ENCODE measurements at places on chromosomes 16 and 17.

GRCh38 chr16:72561-73548 is at the start of gene RHBDF1:
TSS of gene RHBDF1 (minus strand) at chr16:72631. CDS start at chr16:65015, 7,616 bp downstream.
- no peak for DNase-seq

DNA sequence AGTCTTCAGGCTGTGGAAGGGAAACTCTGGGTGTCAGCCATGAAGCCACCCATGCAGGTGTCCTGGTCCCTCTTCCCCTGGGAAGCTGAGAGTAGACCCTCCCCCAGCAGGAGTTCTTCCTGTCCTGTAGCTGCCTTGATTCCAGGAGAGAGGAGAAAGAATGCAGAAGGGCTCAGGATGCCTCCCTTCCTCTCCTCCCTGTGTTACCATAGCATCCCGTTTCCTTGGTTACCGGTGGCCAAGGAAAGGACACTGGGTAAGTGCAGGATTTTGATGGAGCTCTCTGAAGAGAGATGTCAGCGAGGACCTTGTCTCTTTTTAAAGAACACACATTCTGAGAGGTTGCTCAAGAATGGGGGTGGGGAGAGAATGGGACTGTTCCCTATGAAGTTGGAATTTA is 304.1 kb upstream of the N4BP1 start:
- DNase-seq = no peak

DNA sequence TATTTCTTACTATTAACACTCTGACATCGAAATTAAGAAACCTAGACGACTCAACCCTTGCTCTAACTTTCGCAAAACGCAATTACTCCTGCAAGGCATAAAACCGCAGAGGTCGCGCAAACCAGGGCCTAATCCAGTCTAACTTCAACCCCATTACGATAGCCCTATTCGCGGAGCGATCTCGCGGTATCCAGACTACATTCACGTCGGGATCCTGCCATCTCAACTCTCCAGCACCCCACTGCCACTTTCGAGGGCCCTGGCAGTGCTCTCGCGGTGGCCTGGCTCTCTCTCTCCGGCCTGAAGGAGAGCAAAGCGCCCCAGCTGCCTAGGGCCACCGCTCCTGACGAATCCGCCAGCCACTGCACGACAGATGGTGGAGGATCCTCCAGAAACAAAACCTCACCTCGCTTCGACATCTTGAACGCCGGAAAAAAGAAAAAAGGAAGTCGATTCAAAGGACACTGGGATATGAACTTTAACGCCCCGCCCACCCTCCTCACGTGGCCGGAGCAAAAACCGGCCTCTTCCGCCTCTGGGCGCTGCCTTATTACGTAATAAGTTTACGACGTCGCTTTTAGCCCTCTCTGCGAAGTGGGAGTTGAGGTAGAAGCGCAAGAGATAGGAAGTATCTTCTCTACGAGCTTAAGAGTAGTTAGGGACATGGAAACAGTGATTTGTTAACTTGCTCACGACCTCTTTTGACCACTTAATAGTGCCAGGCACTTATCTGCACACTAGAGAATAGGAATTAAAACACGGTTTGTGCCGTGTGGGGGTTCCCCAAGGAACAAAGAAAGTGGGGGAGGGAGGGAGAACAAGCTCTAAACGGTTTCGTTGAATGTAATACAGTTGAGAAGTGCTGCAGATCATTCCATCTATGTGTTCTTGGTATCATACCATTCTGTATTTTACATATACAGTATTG is at the start of gene RPL23:
Gene RPL23, minus strand, starts transcription at position 430 of the 928 bp plus-strand sequence. Its CDS starts 11 bp downstream, at position 419.
- DNase-seq = peak; percentile 87

DNA sequence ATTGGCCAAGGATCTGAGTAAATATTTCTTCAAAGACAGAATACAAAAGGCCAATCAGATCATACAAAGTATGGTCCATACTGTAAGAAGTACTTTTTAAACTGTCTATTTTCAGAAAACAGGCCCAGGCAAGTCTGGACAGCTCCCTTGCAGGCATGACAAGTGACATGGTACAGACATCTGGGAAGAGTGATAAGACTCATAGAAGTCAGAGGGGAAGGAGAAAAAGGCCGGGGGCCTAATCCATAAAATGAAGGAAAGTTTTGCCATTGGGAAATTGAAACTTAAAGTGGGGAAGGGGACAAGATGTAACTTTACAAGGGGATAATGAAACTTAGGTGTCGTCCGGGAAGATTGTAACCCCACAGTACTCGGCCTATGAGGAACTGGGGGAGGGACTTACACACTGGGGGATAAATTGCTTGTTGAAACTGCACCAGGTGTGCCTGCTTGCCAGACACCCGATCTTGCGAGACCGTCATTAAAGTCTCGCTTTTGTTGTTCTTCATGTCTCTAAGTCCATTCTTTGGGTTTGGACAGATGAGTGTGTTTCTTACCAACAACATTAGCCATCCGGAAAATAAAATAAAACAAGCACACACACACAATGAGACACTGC is 684.0 kb downstream of the CDH11 start:
- DNase-seq = no peak

DNA sequence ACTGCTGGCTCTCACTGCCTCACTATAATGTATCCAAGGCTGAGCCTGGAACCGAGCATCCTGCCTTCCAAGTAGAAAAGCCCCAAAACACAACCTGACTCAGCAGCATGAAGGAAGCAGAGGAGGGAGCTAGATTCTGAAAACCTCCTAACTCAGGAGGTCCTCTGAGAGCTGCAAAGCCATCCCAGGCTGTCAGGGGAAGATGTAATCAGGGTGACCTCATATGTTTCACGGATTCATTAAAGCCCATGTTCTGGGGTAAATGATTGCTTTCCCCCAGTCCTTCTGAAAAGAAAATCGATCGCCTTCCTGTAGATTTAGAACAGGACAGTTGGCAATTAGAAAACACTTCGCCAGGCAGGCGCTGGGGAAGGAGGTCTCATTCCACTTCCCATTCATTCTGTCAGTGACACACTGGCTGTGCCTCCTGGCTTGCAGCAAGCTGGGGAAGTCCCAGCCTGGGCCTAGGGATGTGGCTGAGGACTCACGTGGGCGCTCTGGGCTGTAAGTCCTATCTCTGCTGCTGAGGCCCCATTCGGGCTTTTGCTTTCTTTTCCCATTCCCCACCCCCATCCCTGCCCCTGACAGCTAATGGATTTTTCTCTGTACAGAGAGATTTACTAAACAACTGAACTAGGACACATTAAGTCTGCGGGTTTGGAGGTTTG is 75.7 kb upstream of the TMEM132E start:
- no peak for DNase-seq

DNA sequence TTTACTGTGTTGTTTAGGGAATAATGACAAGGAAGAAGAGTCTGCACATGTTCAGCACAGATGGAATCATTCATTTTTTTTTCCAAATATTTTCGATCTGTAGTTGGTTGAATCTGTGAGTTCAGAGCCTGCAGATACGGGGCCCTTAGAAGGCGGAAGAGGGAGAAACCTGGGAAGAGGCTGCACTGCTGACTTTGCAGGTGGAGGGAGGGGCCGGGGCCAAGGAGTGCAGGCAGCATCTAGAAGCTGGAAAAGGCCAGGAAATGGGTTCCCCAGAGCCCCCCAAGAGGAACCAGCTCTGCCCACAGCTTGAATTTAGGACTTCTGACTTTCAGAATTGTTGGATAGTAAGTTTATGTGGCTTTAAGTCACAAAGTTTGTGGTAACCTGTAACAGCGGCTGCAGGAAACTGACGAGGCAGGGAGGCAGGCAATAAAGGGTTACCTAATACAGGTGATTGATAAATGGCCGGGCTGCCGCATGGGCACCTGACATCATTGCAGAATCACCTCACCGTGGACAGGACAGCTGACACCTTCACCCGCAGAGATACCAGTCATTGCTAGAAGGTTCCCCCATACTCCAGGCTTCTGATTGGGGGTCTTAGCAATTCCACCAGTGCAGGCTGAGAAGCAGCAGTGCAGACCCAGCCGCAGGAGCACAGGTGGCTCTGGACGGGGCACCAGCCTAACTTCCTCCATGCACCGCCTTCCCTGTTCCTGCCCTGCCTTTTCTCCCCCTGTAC is 181.3 kb downstream of the IRF8 start:
- no peak for DNase-seq

- DNase-seq = no peak
Measured at GRCh38 chr16:81526199-81526598, 81.6 kb downstream of the CMIP start.

DNA sequence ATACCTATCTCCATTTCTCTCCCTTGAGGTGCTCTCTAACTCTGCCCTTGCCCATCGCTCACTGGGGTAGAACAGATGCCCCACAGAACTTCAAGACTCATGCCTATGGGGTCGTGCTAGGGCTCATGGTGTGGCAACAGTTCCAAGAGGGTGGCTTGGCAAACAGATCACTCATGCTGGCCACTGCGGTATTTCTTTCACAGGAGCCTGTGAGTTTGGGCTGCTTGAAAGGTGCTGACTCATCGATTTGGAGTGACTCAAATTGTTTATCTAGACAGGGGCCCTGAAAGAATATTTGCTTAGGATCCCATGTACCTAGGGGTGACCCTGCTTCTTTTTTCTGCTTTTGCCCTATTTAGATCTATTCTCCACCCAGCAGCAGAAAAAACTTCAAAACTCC is 69.9 kb downstream of the IRX5 start:
- no peak for DNase-seq

- DNase-seq = no peak
Measured at GRCh38 chr16:88636488-88637265, 1.7 kb upstream of the IL17C start.

DNA sequence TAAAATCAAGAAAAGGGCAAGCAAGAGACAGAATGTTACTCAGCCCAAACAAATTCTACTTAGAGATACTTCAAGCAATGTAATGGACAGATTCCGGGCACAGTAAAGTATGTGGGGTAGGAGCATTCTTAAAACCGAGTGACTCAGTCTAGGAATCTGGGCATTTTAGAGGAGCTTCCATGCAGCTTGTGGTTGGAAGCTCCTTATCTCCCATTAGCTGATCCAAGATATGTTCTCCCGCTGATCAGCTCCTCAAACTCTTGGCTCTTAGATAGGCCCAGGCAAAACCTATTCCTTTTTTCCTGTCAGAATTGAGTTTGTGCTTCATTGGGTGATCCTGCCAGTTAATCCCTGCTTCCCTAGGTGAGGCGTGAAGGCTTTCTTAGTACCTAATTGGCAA is 303.3 kb downstream of the CEP112 start:
- no peak for DNase-seq

- DNase-seq = no peak
Measured at GRCh38 chr17:71032746-71033273, 863.5 kb downstream of the KCNJ2 start.

- no peak for DNase-seq
Measured at GRCh38 chr17:32527146-32527545, 40.4 kb downstream of the CDK5R1 start.

- DNase-seq = no peak
Measured at GRCh38 chr16:49914657-49915056, 58.7 kb upstream of the ZNF423 start.

- DNase-seq = no peak
Measured at GRCh38 chr16:5560084-5560483, 462.5 kb upstream of the EEF2KMT start.

DNA sequence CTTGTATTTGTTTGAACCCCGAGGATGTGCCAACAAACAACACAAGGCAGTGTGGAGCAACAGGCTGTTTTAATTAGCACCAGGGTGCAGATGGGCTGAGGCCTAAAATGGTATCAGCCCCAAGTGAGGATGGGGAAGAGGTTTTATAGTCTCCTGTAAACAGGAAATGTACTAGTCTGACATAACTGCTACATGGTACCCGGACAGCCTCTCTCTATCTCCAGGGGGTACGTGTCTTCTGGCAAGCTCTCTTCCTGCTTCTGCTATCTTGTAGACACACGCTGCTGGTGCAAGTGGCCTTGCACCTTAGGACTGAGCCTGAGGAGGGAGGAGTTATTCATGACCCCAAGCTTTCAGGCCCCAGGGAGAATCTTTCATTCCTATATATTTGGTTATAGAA is 2451.0 kb downstream of the TP53TG3F start:
- DNase-seq = no peak

DNA sequence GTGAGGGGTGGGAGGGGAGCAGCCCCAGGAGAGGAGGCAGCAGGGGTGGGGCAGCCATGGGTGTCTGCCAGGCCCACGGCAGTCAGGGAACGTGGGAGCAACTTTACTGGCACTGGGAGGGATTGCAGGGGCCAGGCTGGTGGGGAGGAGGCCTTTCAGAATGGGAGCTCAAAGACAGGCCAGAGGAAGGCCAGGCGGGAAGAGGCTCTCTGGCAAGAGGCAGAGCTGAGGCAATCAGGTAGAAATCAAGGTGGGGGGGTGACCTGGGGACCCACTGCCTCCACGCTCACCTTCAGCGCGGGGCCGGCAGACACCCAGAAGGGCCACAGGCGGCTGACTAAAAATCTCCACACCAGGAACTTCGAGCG is 11.9 kb upstream of the GSE1 start:
- no peak for DNase-seq

DNA sequence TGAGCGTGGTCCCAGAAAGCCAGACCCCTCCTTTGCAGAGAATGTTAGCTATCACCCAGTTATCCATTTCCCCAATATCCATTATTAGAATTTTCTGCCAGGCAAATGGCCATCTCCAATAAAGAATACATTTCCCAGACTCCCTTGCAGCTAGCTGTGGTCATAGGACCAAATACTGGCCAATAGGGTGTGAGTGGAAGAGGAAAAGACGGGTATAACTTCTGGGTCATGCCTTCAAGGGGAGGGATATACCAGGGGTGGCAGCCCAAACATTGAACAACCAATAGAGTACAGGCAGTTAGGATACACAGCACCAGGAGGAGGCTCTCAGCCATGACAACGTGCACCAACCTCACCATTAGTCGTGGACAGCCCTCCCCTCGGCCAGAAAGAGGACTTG is 26.1 kb upstream of the FOXF1 start:
- DNase-seq = no peak

GRCh38 chr16:54932021-54932660 is 1.5 kb downstream of the IRX5 start:
- no peak for DNase-seq

- DNase-seq = no peak
Measured at GRCh38 chr17:82627405-82627804, 20.8 kb downstream of the WDR45B start.

Measured in omental fat pad (tissue), 4 donors.